ENCODE measurements at places on chromosomes 1 and 21.

GRCh38 chr1:41568204-41568603, 83.7 kb upstream of the EDN2 start:
- no peak for DNase-seq

- DNase-seq = no peak
Measured at GRCh38 chr1:18925279-18925678, 22.9 kb upstream of the ALDH4A1 start.

GRCh38 chr1:59105548-59106507, 191.1 kb upstream of the FGGY start:
- DNase-seq = no peak

GRCh38 chr1:242847390-242847993, 323.0 kb upstream of the PLD5 start:
- DNase-seq = no peak

DNA sequence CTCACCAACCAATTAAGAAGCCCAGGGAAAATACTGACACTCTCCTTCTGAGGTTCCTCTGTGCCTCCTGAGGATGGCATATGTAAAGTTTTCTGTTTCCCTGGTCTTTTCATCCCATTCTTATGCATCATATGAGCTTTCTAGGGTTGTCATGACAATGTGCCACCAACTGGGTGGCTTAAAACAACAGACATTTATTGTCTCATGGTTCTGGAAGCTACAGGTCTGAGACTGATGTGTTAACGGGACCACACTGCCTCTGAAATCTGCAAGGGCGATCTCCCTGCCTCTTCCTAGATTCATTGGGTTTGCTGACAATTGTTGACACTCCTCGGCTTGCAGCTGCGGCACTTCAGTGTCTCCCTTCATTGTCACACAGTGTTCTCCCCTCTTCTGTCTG, 308.4 kb downstream of the RGS7 start:
- no peak for DNase-seq

DNA sequence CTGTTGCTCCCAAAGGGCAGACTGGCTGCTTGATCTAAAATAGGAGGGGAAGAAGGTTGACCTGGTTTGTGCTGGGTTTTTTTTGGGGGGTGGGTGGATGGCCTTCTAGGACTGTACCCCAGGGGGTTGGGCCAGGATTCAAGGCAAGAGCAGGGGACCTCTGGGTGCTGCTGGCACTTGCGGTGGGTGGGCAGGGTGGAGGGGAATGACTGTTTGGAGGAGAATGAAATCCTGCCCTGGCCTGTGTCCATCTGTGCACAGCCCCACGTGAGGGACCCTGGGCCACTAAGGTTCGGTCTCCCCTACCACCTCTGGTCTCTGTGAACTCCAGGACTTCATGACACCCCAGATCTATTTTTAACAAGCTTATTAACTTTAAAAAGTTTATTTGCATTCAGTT, 414.2 kb downstream of the PTPRU start:
- DNase-seq = no peak

GRCh38 chr1:9717193-9718005, 65.9 kb downstream of the PIK3CD start:
- no peak for DNase-seq

- peak; percentile 43 for DNase-seq
Measured at GRCh38 chr1:94675373-94675772, 133.8 kb upstream of the F3 start.

- no peak for DNase-seq
Measured at GRCh38 chr1:99306056-99306455, 41.8 kb downstream of the PLPPR4 start.

- no peak for DNase-seq
Measured at GRCh38 chr21:45421071-45421845, 16.3 kb downstream of the COL18A1 start.

- no peak for DNase-seq
Measured at GRCh38 chr1:10935246-10935645, 77.2 kb upstream of the TARDBP start.

GRCh38 chr21:37642493-37642892, 273.8 kb downstream of the KCNJ6 start:
- DNase-seq = no peak

DNA sequence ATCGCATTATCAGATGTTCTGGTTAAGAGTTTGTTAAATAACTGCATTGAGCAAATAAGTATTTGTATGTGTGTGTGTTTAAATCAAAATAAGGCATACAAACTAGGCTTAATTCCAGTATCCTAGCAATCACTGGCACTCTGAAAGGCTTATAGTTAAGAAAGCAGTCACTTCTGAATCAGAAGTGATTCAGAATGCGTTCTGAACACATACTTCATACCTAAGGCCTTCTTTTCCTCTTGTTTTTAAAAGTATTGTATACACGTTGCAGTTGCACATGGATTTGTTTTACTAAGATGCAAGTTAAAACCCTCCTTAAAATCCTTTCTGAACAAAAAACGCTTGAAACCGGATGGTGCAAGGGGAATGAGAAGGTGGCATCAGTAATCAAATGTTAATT, 238.4 kb upstream of the DMRTA2 start:
- no peak for DNase-seq

- DNase-seq = no peak
Measured at GRCh38 chr1:168960595-168960994, 145.9 kb upstream of the ATP1B1 start.

GRCh38 chr21:35796844-35797243, 263.5 kb downstream of the SETD4 start:
- no peak for DNase-seq

- peak; percentile 71 for DNase-seq
Measured at GRCh38 chr1:74818661-74819456, 85.9 kb downstream of the TYW3 start.

- no peak for DNase-seq
Measured at GRCh38 chr1:67609577-67610341, 75.2 kb upstream of the GADD45A start.

- DNase-seq = peak; percentile 58
Measured at GRCh38 chr1:61808968-61809367, 66.7 kb downstream of the PATJ start.

GRCh38 chr1:224521904-224522734, 87.5 kb upstream of the WDR26 start:
- no peak for DNase-seq

DNA sequence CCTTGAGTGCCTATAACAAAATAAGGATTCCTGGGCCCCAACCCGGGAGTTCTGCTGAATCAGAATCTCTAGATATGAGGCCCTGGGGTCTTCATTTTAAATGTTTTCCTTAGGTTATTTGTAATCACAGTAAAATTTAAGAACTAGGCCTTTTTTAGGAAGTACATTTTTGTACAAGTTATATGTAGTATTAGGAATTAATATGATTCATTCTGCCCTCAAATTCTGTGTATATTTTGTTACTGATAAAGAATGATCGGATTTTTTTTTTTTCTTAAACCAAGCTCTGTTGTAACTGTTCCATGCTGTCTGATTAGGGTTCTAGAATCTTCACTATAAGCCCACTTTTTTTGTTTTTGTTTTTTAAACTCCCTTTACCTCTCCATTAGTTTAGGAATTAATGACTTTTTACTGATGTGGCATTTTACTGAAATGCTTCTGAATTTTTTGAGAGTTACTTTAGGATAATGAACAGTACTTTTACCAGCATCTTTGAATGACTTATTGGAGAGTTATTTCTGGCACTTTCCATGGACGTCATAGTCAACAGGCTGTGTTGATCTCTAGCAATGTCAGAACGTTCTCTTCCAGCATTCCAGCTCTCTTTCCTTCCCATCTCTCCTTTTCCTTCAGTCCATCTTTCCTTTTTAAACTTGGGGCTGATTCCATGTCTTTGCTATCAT, 48.3 kb downstream of the CLIC4 start:
- DNase-seq = peak; percentile 87
